Stimulated activated CD4-positive, alpha-beta T cell treated with anti-CD3 and anti-CD28 coated beads, TNF-alpha, amount 100 ng/mL, for 1 hour (primary cell): ENCODE measurements at places on chromosomes 6 and 20.

GRCh38 chr20:31717478-31718201, 5.0 kb downstream of the BCL2L1 start:
- no peak for DNase-seq

- no peak for DNase-seq
Observed at GRCh38 chr6:105301756-105302616, 100.9 kb downstream of the PREP start.

DNA sequence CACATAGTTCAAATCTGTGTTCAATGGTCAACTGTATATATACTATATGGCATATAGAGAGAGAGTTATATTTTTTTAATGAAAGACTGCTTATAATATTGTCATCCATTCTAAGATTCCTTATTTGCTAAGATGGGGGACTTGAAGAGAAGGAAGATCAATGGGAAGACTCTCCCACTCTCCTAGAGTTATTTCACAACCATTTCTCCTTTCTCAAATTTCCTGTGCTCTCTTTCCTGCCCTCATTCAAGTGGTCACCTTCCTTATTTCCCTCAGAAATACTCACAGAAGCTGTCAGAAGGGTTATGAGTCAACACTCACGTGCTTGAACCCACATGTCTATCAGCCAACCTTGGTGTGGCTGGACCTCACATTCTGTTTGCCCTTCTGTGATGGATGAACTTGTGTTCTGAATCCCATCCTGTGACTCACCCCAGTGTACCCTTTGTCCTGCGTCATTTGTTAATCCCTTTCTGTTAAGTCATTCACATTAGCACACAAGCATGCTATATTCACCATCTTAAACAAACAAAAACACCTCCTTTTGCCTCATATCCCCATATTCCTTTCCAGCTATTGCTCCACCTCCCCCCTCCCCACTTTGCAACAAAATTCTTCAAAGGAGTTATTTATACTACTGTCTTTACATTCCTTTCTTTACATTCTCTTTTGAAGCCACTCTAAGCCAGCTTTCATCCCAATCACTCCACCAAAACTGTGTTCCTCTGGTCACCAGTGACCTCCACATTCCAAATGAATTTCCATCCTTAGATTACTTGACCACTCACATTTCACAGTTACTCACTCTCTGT, 279.3 kb upstream of the TCF21 start:
- DNase-seq = no peak

- no peak for DNase-seq
Observed at GRCh38 chr6:11262242-11262641, 29.8 kb upstream of the NEDD9 start.

DNA sequence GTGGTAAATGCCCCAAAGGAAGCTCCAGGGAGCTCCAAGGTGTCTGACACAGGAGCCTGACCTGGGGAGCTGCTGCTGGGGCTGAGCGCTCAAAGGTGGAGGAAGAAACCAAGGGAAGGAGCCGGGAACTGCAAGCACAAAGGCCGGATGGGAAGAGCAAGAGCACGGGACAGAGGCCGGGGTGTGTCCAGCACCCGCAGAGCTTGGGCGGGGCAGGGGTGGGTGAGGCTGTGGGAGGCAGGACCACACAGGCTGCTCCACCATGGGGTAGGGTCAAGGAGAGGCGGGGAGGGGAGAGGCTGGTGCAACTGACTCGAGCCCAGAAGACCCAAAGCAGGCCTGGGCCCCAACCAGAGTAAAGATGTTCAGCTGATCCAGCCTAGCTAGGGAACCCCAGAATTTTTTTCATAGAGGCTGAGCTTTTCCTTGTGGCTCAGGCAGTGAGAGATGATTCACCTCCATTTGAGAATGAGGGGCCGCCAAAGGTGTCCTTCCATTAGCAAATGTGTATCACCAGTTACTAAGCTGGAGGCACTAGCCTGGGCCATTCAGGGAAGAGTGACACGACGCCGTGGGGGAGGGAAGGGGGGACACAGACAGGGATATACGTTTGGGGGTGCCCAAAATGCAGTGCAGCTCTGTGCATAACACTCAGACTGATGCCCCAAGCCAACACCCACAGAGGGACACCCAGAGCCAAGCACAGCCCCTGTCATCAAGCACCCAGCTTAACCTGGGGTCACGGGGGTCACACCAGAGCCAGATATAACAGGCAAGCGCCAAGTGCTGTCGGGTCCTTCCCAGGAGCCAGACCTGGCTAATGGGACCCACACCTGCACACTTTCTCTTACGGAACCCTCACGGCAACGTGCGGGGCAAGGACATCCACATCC, 21.3 kb upstream of the TLDC2 start:
- DNase-seq = no peak

- DNase-seq = no peak
Observed at GRCh38 chr6:168387426-168387825, 53.6 kb upstream of the SMOC2 start.

- DNase-seq = no peak
Observed at GRCh38 chr6:151004383-151005024, 139.0 kb downstream of the MTHFD1L start.

- no peak for DNase-seq
Observed at GRCh38 chr20:12956303-12956702, 52.5 kb upstream of the SPTLC3 start.

DNA sequence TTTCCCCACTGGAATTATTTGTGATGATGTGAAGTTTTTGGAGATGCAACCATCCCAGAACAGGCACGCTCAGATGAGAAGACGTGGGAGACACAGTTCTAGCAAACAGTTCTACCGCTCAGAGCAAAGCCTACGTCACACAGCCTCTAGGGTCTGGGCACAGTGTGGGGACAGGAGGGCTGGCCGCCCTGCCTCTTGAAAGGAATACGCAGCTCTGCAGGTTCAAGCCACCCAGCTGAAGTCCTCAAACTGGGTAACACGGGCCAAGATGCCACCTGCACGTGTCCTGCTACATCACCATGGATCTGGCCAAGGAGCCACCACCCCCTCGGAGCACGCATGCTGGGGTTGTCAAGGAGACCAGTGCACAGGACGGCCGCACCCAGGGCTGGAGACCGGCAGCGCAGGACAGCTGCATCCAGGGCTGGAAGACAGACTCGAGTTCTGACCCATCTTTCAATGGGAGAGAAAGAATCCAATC, 75.0 kb downstream of the NOL4L start:
- no peak for DNase-seq

DNA sequence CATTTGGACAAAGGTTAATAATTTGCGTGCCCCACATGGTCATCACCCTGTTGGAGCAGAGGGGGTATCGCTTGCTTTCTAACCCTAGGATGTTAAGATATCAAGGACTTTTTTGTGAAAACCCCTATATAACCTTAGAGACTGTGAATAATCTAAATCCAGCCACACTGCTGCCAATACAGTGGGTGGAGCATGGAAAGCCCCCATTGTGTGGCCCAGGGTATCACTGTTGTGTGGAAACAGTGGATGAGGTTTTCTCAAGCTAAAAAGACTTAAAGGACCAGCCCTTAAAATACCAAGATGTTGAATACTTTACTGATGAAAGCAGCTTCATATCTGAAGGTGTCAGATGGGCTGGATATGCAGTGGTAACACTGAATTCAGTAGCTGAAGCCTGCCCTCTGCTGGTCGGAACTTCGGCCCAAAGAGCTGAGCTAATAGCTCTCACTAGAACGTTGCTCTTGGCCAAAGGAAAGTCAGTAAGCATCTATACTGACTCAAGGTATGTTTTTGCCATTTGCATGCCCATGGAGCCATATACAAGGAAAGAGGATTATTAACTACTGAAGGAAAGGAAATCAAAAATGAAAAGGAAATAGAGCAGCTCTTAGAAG, 695.2 kb downstream of the PHF3 start:
- DNase-seq = no peak

GRCh38 chr6:145025488-145025887, 709.8 kb downstream of the EPM2A start:
- DNase-seq = no peak

- DNase-seq = no peak
Observed at GRCh38 chr6:168089186-168090063, 10.4 kb upstream of the FRMD1 start.

DNA sequence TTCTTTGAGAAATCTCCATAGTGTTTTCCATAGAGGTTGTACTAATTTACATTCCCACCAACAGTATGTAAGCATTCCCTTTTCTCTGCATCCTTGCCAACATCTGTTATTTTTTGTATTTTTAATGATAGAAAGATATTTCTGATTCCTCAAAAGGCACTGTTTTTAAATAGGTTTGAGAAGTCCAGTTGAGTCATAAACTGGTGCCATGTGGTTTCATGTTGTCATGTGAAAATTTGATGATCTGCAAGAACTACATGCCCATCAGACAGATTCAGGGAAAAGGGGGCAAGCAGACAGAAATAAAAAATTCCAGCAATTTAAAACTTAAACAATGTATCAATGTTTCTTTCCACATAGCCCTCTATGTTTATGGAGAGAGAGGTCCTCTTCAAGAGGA, 227.5 kb downstream of the KCNQ5 start:
- DNase-seq = no peak

GRCh38 chr20:55097621-55098020, 622.2 kb downstream of the DOK5 start:
- no peak for DNase-seq

DNA sequence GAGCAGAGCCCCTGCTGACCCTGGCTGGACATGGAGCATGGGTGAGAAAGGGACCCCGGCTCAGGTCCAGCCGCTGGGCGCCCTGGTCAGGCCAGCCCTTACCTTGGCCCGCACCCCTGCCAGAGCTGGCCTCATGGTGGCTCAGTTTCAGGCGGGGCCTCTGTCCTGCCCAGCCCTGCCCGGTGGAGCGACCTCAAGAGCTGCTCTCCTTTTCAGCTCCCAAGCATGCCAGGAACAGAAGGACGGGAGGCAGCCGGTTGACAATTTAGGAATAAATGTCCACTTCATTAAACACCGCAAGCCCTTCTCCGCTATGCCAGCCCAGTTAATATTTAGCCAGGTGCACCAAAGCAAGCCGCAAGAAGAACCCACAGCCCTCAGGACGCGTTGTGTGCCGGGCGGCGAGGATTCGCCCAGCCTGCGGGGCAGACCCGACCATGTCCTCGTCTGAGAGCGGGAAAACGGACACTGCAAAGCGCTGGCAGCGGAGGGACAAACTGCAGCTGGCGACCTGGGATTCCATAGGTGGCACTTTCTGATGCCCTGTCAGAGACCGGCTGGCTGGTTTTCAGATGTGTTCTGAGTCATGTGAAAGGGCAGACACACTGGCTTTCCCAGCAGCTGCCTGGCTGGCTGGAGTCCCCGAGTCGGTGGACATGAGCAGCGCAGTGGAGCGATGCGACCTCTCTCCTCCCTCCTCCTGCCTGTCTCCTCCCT, 221.9 kb downstream of the TTLL2 start:
- DNase-seq = no peak

- DNase-seq = no peak
Observed at GRCh38 chr6:118580585-118581419, 32.7 kb downstream of the PLN start.

- no peak for DNase-seq
Observed at GRCh38 chr6:36402481-36402880, 15.0 kb upstream of the ETV7 start.

- DNase-seq = no peak
Observed at GRCh38 chr6:122747573-122747972, 31.9 kb upstream of the FABP7 start.

- DNase-seq = no peak
Observed at GRCh38 chr20:51287628-51288413, 254.7 kb downstream of the NFATC2 start.

DNA sequence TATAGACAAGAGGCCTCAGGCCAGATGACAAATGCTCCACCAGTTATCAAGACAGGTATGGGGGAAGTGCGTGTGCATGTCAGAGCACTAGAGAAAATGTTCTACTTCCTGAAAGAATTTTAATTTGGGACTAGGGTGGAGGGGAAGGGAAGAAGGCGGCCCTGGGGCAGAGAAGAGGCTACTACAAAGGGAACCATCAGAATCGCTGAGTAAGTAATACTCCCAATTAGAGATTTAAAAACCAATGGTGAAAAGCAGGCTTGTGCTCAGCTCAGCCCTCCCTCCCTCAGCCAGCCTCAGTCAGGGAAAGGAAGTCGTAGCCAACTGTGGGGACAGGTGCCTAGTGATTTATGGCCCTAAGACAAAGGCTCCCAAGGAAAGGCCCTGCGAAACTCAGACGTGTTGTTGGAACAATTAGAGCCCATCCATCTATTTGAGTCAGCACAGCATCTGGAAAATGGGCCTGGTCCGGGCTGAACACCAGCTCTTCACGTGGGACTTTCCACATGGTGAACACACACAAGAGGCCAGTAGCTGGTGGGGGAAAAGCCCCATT, 15.0 kb upstream of the MAFB start:
- no peak for DNase-seq

- DNase-seq = no peak
Observed at GRCh38 chr6:15044146-15044882, 201.6 kb upstream of the JARID2 start.

GRCh38 chr20:1327241-1327653, 1.7 kb downstream of the SDCBP2 start:
- no peak for DNase-seq

- DNase-seq = no peak
Observed at GRCh38 chr6:78607189-78607588, 260.2 kb upstream of the IRAK1BP1 start.

GRCh38 chr20:56575961-56576360, 42.9 kb downstream of the FAM209B start:
- no peak for DNase-seq

- no peak for DNase-seq
Observed at GRCh38 chr6:6390849-6391602, 70.6 kb upstream of the F13A1 start.

- no peak for DNase-seq
Observed at GRCh38 chr20:34575756-34576155, 17.2 kb downstream of the MAP1LC3A start.

- no peak for DNase-seq
Observed at GRCh38 chr20:49306903-49307620, 29.2 kb upstream of the ZNFX1 start.

DNA sequence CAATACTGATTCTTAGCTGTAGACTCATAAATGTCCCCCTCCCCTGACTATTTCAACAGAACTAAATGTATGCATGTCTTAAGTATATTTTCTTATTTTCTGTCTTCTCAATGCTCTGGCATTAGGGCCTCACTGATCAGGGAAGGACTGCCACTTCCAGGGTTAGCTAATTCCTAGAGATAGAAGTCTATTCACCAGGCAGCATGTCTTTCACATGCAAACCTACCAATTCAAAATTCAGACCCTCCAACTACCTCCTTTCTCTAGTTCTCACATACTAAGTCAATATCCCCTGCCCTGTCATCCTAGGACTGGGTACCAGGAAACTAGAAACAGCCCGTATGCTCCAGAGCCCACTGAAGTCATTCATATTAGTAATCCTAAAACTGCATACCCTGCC, 132.3 kb downstream of the RALGAPA2 start:
- no peak for DNase-seq

GRCh38 chr6:2237001-2237400, 8.4 kb downstream of the GMDS start:
- no peak for DNase-seq

DNA sequence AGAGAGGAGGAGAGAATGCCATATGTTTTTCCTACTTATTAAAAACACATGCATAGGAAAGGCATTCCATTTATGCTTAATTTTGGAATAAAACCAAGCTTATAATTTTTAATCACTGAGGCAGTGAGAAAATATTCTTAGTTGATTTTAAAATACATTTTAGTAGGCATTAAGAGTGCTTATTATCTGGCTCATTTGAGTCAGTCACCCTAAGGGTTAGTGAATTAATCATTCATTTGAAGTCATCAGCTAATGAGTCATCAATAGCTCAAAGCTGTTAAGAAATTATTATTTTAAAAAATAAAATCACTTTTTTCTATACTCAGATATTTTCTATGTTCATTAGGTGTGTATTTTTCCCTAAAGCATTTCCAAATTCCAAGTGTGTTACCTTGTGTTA, 81.6 kb downstream of the TMEM200A start:
- no peak for DNase-seq
